ENCODE measurements at places on chromosomes 3 and 15.
A peak's percentile ranks its signal among the peaks of the same experiment; 100 is the strongest.

DNA sequence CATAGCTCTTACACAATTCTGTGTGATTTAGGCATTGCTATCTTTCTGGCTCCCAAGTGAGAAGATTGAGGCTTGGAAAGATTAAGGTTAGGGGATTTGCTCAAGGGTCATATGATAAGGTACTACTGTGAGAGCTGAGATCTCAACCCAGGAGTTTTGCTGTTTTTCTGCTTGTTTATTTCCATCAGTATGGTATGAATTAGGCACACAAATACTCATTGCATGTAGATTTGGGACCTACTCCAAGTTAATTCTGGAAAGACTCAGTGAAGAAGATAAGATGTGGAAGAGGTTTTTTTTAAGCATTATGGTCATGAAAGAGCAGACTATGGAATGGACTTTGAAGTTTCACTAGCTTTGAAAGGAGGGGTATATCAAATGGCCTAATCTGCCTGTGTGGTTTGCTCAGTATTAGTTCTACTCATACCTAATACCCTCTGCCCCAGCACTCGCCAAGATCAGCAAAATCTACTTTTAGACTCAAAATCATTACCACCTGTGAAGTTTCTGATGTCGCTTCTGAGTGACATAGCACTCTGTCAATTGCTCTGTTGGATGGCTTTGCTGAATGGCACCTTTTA is 12.5 kb downstream of the MBNL1 start:
- DNase-seq = no peak

- peak; percentile 10 for DNase-seq
These were observed 53.7 kb downstream of the CCDC54 start for GRCh38 chr3:107430996-107431245.

DNA sequence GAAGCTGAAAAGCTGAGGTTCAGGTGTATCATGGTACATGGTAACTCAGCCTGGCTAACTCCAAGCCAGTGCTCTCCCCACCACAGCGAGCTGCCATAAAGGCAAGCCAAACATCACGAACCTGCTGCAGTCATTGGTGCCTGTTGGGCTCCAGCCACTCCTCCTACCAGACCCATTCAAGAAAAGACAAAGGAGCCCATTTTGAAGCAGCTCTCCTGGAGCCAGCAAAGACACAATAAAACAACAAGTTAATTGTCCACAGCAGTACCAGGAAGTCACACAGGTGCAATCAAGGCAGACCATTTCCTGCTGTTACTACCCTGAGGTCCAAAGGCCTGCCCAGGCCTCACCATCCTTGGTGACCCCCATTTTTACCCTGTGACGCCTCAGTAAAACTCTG is 77.6 kb downstream of the DAPK2 start:
- no peak for DNase-seq

DNA sequence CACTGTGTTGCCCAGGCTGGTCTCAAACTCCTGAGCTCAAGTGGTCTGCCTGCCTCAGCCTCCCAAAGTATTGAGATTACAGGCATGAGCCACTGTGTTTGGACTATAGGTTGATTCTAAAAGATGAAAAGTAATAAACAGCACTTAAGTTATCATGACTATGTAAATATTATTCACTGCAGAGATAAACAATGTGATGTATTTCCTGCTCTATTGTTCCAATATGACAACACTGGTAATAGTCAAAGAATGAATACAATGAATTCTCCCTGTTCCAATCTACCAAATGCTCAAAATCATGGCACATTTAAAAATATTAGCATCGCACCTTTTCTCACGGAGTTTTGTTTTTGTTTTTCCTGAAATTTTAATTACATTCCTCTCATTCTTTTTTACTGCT is 36.8 kb upstream of the TBL1XR1 start:
- no peak for DNase-seq

GRCh38 chr15:68640791-68641331 is 62.1 kb downstream of the CORO2B start:
- DNase-seq = no peak

- no peak for DNase-seq
These were observed 3.0 kb upstream of the TFDP2 start for GRCh38 chr3:142152384-142152783.

- no peak for DNase-seq
These were observed 130.2 kb upstream of the STRIT1 start for GRCh38 chr3:155423526-155424322.

DNA sequence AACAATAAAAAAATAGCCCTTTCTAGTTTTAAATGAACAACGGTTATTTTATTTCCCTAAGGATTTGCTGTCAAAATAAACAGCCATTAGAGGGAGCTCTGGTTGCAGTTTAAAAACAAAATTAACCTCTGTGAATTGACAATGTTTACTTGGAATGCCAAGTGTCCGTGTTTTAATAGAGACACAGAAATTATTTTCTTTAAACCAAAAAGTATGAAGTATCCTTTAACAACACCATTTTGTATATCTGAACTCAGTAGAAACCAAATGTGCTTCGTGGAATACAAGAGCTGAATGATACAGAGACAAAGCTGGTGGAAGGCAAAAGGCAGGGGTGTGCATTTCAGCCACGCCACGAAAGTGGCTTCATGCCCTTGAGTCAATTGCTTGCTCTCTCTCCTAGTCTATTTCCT is 74.4 kb downstream of the MOBP start:
- no peak for DNase-seq

DNA sequence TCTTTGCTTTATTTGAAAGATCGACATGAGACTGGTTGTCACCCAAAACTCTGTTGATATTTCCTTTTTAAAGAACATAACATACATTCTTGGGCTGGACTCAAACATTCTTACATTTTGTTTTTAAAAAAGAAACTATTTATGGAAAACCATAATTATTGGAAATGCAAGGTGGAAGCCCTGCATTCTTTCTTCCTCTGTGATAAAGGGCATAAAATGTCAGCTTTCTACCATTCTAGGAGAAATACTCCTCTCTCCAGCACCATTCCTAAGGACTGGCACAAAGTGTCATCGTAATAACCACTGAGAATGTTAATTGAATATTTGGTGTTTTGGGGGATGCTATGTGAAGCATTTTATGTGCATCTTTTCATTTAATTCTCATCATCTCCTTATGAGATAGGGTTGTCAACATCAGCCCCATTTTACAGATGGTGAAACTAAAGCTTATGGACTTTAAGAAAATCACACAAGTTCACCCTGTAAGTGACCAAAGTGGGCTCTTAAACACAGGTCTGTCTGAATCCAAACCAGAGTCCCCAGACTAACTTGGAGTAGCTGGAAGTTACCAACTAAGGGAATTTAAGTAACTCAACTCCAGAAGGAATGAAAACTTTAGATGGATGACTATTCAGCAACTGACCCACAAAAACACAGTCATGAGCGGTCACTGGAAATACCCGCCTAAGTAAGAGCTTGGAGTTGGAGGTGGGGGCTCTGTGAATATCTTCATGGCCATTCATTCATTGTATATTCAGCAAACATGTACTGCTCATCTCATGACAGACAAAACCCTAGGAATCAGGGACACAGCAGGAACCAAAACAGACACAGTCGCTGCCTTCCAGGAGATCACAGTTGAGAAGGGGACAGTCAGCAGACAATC is 45.9 kb upstream of the LMCD1 start:
- DNase-seq = no peak

DNA sequence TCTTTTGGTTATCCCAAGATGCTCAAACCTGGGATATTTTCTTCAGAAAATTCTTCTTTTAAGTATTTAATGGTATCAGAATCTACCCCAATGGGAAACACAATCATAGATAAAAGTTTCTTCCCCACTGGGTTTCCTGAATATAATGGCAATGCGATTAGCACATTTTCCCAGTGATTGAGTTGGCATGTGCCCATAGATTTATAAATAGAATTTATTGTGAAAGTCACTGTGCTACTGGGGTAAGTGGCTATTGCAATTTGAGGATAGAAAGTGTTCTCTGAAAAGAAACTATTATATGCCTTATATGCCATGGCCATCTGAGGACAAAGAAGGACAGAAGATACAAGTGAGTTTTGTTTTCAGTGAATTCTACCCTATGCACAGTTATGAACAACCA is 99.0 kb upstream of the RBMS3 start:
- DNase-seq = no peak

GRCh38 chr15:54722342-54722986 is 474.3 kb downstream of the RSL24D1 start:
- DNase-seq = no peak

GRCh38 chr3:129252748-129253147 is 3.3 kb downstream of the COPG1 start:
- no peak for DNase-seq

- DNase-seq = no peak
These were observed 107.7 kb upstream of the TSC22D2 start for GRCh38 chr3:150300388-150300787.

DNA sequence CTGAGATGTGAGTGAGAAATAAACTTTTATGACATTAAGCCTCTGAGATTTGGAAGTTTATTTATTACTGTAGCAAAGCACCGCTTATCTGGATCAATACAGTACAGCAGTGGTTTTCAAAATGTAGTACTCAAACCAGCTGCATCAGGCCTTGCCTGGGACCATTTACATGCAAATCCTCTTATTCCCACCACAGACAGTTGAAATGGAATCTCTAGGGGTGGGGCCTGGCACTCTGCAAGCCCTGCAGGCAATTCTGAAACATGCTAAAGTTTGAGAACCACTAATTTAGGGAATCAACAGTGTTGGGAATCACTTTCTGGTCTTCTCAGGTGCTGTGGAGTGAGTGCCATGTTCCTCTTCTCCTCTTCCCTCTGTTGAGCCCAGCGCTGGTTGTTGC is 77.8 kb upstream of the TAMM41 start:
- DNase-seq = no peak

- no peak for DNase-seq
These were observed 16.1 kb downstream of the FGF7 start for GRCh38 chr15:49438962-49439631.

DNA sequence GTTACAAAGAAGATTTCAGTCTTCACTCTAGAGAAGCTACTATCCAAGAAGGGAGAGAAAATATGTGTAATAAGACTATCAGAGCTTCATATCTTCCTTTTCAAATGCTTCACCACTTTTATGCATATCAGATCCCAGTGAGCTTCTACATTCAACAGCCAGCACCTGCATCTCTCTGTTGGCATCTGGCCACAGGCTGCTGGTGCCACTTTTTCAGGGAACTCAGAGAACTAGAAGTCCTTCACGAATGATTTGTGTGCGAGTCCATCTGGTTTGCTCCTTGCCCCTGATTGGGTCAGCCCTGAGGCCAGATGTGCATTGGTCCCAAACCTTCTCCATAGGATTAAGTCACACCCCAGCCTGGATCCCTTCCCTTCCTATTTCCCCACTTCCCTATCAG is 22.1 kb downstream of the SNTN start:
- no peak for DNase-seq

GRCh38 chr15:39798382-39798781 is 15.7 kb upstream of the FSIP1 start:
- no peak for DNase-seq

DNA sequence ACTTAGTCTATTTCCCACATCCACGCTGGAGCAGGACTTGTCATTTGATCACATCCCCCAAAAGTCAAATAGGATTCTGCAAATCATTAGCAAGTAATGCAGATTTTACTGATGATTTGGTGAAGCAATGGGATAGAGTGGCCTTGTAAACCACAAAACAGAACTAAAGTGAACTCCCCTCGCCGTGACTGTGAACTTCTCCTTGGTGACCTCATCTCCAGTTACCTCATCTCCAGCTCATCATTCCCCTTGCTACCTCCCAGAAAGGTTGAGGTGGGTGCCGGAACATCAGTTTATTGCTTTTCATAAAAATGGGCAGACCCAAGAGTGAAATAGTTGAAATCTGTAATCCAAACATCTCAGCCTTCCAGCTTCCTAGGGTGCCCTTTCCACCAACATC is 36.7 kb upstream of the ADPGK start:
- no peak for DNase-seq

GRCh38 chr3:188695241-188695640 is 476.5 kb upstream of the TPRG1 start:
- DNase-seq = no peak

DNA sequence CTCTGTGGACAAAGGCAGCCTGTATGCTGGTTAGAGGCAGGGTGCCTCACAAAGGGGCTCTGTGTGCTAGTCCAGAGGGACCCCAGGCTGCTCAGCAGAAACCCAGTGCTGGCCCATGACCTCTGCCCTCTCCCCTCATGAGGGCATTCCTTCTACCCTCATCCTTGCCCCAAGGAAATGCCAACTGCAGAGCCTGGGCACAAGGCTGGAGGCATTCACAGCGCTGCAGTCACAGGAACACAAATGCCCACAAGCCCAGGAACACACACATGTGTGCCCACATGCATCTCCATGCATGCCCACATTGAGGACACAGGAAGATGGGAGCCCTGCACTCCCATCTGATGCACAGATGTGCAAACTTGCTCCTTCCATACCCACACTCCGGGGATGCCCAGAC is 3.8 kb downstream of the INKA1 start:
- DNase-seq = no peak

- no peak for DNase-seq
These were observed 467.7 kb downstream of the FGF12 start for GRCh38 chr3:192259661-192260060.

- no peak for DNase-seq
These were observed 384.3 kb upstream of the RARB start for GRCh38 chr3:25043749-25044148.
